SK-N-SH treated with all-trans-retinoic acid at 6 μM for 48 hours (cell line): ENCODE measurements at places on chromosomes 1 and 21.

- ATAC-seq = no peak
Observed at GRCh38 chr1:32872192-32872460, 1.4 kb upstream of the FNDC5 start.

- no peak; the same call in 2 of the 3 replicates for ATAC-seq
Observed at GRCh38 chr1:63868268-63868781, 94.5 kb downstream of the ROR1 start.

GRCh38 chr1:182768963-182769362, 20.6 kb upstream of the NPL start:
- no peak for ATAC-seq

DNA sequence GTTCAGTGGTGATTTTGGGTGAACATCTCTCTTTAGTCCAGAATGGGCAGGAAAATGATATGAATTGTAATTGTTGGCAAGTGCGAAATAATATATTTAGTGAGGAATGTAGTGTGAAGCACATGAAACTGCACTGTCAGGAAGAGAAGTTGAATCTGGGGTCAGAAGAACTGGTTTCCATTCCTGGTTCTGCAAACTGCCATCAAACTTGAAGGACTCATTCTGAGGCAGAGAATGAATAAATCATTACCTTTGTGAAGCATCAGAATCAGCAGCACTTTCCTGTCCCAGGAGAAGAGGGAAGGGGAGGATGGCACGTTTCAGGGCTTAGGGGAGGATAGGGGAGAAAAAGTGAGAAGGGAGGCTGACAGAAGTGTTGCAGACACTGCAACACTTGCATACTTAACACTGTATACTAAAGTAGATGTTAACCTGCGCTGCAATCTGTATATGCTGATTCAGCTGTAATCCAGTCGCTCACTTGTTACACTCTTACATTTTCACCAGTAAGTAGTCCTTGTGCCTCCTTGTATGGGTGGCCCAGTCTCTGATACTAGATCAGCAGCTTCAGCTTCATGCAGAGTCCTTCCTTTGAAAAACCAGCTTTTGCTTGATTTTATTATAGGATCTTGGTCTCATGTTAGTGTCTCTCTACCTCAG, 10.5 kb upstream of the RPTN start:
- ATAC-seq = no peak

DNA sequence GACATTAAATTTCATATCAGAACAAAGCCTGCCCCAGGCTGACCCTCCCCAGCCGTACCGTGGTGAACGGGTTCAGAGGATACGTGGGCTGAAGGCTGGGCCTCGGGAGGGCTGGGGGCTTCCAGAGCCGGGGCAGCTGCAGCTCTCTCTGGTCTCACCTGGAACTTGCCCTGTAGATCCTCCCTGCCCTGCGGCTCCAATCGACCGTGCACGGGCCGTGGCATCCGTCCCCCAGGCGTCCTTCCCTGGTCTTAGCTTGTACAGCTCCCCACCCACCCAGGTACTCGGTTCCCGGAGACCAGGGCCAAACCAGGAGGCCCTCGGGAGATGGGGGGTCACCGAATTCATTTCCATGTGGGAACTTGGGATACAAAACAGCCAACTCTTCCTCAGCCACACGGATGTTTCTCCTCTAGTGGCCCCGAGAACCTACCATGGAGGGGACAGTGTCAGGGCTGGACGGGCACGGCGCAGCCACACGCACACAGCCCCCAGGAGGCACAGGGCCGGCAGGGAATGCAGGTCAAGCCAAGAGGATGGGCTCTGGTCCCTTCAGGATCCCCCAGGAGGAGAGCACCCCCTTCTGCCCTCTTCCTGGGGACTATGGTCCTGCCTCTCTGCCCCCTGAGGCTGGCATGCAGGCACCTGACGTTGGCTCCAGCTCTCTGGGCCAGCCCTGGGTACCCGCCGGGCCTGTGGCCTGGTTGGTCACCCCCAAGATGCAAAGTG, 3.1 kb downstream of the B3GALT6 start:
- ATAC-seq = no peak

- no peak for ATAC-seq
Observed at GRCh38 chr1:225899044-225899925, 10.3 kb upstream of the LEFTY1 start.
